Forelimb muscle (tissue), 1 donor: ENCODE measurements at places on chromosomes 16 and 17. TPM values are rescaled to one million over a fixed set of nuclear protein-coding genes. Genes with fewer than 3 reads are reported as not detected.

GRCh38 chr16:21103941-21104860 lies 46.4 kb downstream of the DNAH3 start:
- no peak for DNase-seq

- no peak for DNase-seq
Observed at GRCh38 chr17:21174713-21175112, 39.2 kb downstream of the TMEM11 start.

Gene CSH1
- 2.7 TPM for polyA plus RNA-seq

DNA sequence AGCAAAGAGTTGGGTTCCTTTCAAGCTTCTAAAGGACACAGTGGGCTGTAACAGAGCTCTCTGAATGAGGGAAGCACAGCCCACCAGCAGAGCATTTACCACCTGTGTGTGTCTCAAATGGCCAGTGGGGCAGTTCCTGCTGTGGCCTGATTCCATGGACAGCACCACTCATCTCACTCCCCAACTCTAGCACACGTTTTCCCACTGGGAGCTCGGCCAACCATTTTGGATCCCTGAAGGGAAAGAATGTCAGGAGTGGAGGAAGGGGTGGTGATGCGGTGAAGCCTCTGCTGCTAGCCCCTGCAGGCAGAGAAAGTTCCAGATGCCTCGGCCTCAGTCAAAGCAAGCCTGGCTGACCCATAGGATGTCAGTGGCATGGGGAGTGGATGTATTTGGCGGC lies 86.6 kb downstream of the PLXDC1 start:
- no peak for DNase-seq

DNA sequence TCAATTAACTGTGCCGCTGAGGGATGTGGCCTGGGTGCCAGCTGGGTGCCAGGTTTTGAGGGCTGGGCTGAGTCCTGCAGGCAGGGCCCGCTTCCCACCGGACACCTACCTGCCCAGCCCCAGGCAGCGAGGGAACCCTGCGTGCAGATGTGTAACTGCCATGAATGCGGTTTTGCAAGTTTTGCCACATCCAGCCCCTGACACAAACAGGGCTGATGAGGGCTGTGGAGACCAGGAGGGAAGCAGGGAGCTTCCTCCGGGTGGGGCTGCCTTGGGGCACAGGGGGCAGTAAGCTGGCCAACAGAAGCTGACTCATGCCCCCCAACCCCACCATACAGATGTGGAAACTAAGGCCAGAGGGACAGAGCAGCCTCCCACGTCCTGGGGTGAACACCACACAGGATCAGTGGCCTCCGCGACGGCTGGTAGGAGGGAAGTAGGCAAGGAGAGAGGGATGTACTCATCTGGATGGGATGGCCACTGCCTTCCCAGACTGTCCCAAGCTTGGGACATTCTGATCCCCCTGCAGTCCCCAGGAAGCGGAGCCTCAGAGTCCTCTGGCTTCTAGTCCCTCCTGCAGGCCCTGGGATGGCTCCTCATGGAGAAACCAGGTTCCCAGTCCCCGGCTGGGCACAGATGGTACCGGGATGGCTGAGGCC lies 1.6 kb downstream of the UBALD1 start:
- no peak for DNase-seq

Gene STX1B
- polyA plus RNA-seq = 1.9 TPM

- DNase-seq = no peak
Observed at GRCh38 chr17:72069586-72070202, 51.1 kb upstream of the SOX9 start.

DNA sequence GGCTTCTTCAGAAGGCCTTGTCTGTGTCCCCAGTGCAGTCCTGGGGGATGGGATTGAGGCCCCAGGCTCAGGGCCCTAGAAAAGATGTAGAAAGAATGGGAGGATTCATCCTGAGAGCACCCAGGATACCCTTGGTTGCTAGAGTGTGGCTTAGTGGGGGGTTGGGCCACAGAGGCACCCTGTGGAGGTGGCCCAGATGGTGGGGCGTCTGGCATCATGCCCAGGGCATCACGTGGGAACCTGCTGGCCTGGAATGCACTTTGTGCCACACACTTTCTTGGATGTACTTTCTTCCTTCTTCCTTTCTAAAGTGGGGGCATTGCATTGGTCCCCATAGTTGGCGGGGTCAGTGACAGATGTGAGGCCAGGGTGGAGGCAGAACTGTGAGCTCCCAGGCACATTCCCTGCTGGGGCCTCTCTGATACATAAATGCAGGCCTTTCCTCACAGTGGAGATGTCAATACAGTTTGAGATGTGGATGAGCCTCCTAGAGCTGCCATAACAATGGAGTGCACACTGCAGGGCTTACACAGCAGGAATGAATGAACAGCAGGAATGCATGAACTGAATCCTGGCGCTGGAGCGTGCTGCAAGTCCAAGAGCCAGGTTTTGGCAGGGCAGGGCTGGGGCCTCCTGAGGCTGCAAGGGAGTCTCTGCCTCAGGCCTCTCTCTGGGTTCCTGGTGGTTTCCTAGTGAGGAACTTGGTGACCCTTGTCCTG lies 43.3 kb downstream of the MGAT5B start:
- no peak for DNase-seq

DNA sequence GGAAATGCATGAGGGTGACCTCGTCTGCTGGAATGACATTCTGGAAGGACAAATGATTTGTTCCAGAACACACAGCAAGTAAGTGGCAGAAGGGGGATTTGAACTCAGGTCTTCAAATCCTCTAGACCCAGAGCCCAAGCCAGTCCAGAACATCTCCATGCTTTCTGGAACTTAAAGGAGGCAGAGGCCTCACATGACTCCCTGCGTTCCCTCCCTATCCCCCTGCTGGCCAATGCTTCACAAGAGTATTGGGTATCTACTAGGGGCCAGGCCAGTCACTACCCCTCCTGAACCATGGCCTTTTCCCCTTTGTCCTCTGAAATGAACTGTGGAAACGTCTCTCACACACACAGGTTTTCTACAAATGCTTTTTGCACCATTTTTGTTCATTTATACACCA lies 7.6 kb upstream of the BEAN1 start:
- DNase-seq = no peak

Gene GPRC5C
- 38.7 TPM for polyA plus RNA-seq

Gene KLHL36
- 12.1 TPM for polyA plus RNA-seq

Gene MTSS2
- polyA plus RNA-seq = 126 TPM
